NCI-H1694 treated with DMSO at 0.1 percent for 48 hours (cell line): ENCODE measurements at places on chromosomes 3 and 15.

GRCh38 chr15:64566629-64567427 is 106.5 kb downstream of the ZNF609 start:
- DNase-seq, result no peak

GRCh38 chr3:25783661-25784512 is 644 bp upstream of the NGLY1 start:
- peak; percentile 8 for DNase-seq

DNA sequence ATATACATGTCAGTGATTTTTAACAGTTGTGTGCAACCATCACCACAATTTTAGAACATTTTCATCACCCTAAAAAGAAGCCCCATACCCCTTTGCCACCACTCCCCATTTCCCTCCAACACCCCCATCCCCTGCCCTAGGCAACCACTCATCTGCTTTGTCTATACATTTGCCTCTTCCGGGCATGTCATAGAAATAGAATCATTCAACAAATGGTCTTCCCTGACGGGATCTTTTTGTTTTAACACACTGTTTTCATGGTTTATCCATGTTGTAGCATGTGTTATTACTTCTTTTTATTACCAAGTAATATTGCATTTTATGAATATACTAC is 4.0 kb downstream of the VILL start:
- DNase-seq, result no peak

DNA sequence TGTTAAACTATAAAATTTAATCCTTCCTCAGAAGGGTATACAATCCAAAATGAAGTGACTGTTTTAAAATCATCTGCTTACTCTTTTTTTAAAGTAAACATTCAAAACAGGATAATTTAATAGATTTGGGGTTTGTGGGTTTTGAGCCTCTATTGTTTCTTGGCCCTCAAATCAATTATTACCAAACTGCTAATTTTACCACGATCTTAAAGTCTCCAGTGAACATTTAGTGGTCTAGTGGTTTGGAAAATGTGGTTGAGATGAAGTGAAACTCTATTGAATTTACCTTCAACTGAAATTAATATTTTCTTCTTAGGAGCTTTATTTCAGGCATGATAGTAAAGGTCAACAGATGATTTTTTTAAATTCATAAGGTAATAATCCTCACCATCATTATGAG is 11.2 kb upstream of the ATP11B start:
- no peak for DNase-seq

- DNase-seq, result no peak
Measured at GRCh38 chr3:112199622-112200316, 66.7 kb upstream of the GCSAM start.

DNA sequence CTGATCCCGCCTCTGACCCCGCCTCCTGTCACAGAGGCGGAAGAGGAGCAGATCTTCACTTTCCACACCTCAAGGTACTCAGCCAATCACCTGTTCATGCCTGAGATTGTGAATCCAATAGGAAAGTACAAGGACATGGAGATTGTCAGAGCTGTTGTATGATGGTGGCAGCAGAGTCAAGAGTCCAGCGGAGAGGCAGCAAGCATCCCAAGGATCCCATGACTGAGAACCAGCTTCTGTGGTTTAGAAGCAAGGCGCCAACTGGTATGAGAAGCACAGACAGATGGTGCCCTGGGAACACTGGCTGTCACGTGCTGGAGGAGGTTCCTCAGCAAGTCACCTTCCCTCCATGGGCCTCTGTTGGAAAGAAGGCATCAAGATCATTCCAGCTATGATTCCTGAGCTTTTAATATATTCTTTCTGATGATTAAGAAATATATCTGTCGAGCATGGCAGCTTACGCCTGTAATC is 93.9 kb downstream of the CPN2 start:
- DNase-seq, result no peak

- DNase-seq, result no peak
Measured at GRCh38 chr3:153602801-153603200, 440.8 kb downstream of the RAP2B start.

GRCh38 chr3:122998206-122998605 is 29.4 kb downstream of the SEMA5B start:
- no peak for DNase-seq

DNA sequence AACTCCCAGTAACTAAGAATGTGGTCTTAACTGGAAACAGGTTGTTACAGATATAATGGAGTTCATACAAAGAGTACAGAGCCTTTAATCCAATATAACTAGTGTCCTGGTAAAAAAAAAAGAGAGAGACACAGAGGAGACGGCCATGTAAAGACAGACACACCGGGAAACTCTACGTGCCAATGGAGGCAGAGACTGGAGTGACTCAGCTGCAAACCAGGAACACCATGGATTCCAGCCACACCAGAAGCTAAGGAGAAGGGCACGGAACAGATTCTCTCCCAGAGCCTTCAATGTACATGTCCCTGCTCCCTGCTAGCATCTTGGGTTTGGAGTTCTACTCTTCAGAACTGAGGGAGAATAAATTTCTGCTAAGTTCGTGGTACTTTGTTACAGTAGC is 4.5 kb downstream of the RNF168 start:
- no peak for DNase-seq

DNA sequence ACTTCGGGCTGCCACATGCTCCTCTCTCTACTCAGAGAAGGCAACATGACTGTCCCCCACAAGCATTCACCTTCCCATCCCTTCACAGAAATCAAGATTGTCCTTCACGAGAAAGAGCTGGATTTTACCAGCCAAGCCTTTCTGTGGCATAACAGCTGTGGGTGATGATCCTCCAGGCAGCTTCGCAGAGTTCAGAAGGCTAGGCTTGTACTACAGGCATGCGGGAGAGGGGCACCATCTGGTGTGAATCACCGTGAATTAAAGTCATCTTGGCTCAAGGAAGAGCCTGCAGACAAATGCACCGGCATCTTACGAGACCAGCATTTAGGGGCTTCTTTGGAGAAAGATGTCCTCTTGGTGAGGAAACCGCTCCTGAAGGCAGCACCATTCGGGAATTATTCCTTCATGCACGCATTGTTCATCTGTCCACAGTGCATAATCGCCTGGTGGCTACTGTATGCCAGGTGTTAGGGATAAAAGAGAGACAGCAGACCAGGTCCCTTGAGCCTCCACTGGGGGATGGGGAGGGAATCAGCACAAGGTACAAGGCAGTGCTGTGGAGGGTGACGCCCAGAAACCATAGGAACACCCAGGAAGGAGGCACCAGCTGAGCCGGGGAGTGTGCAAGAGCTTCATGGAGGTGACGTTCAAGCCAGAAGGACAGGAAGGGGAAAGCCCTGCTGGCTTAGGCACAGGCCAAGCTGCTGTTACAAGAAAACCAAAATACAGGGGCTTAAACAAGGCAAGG is 108.6 kb downstream of the TMEM266 start:
- DNase-seq, result peak; percentile 45

DNA sequence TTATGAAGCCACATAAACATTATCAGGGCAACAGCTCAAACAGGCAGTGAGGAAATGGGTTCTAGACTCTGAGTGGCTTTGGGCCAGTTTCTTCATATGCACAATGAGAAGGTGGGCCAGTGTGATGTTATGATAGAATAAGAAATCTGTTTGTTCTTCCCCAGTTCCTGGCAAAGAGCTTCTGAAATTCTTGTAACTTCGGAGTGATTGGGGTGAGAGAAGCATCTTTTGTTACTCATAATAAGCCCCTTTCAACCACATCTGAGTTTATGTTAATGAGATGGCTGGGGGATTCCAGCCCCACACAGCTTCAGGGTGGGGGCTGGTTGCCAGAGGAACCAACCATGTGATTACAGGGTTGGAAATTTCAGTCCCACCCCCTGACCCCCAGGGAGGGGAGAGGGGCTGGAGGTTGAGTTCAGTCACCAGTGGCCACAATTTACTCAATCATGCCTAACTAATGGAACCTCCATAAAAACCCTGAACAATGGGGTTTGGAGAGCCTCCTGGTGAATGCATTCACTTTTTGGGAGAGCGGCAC is 57.0 kb upstream of the FRMD4B start:
- DNase-seq, result no peak

GRCh38 chr3:140760324-140761075 is 82.6 kb downstream of the TRIM42 start:
- no peak for DNase-seq

DNA sequence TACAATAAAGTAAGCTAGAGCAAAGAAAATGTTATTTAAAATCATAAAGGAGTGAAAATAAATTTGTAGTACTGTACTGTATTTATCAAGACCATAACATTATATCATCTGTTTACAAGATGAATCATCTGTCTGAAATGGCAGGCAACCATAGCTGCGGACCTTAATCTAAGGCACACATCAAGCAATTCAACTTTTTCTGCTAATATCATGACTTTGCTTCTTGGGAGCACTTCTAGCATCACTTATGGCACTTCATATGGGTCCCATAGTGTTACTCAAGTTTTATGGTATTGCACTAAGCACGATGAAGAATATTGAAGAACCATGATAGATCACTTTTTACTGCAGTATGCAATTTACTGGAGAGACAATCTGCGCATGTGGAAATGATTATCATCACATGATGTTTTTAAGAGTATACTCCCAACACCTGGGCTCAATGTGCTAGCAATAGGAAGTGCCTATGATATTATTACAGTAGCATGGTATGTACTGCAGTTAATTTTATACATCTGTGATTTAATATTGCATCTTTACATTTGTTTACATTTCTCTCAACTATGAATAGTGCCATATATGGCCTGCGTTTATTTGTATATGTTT is 137.7 kb upstream of the NECTIN3 start:
- DNase-seq, result no peak

GRCh38 chr3:43048470-43048869 is 57.4 kb downstream of the POMGNT2 start:
- no peak for DNase-seq

GRCh38 chr3:9803494-9803893 is 6.6 kb upstream of the TTLL3 start:
- DNase-seq, result no peak

DNA sequence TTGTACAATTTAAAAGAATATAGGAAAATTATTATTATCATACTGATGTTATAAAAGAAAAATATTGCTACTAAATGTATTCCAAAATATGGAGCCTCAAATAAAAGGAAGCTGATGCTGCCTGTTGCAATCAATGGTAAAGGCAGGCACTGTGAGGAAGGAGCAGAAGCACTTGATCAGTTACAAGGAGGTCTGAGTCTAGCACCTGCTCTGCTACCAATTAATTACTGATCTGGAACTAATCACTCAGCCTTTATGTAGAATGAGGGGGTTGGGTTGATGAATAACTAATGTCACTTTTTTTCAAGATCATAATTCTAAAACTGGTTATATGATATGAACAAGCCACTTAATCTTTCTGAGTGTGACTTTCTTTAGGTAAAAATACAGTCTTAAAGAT is 5.5 kb downstream of the ADGRG7 start:
- DNase-seq, result no peak

- DNase-seq, result no peak
Measured at GRCh38 chr3:15420871-15421270, 6.5 kb downstream of the METTL6 start.

GRCh38 chr15:59140422-59141226 is 35.7 kb downstream of the CCNB2 start:
- DNase-seq, result no peak

DNA sequence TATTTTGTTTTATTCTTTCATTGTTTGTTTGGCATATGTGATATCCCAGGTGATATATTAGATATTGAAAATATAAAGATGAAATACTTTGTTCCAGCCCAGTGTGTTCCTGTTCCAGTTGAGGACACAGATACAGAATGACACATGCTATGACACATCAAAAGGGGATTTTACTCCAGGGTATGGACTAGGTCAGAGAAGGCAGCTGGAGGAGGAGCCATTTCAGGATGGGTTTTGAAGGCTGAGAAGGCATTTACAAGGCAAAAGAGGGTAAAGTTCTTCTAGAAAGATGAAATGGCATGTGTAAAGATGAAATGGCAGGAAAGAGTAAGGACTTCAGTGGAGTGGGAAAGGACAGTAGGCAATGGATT is 163.8 kb downstream of the ZIC1 start:
- DNase-seq, result no peak

- DNase-seq, result no peak
Measured at GRCh38 chr3:179526482-179526881, 36.2 kb upstream of the ACTL6A start.

DNA sequence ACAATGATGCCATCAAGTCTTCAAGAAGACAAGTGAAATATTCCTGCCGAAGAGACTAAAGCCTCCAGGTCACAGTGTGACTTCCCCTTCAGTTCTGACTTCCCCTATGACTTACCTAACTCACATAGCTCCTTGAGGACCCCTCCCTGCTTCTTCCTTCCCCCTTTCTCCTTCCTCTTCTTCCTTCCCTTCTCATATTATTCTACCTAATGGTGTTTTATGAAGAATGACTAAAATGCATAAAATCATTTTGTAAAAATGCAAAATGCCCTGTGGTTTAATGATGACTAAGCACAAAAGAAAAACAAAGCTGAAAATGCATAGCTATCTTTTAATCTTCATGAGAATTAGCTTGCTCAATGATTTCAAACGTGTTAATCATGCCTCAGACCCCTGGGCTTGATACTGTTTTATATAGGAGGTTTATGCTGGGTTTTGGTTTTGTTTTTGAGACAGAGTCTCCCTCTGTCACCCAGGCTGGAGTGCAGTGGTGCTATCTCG is 26.1 kb upstream of the TM4SF4 start:
- DNase-seq, result no peak
